ENCODE measurements at places on chromosomes 1 and 21.
A peak's percentile ranks its signal among the peaks of the same experiment; 100 is the strongest.

GRCh38 chr1:220702733-220703270 is 12.6 kb downstream of the C1orf115 start:
- no peak for DNase-seq

DNA sequence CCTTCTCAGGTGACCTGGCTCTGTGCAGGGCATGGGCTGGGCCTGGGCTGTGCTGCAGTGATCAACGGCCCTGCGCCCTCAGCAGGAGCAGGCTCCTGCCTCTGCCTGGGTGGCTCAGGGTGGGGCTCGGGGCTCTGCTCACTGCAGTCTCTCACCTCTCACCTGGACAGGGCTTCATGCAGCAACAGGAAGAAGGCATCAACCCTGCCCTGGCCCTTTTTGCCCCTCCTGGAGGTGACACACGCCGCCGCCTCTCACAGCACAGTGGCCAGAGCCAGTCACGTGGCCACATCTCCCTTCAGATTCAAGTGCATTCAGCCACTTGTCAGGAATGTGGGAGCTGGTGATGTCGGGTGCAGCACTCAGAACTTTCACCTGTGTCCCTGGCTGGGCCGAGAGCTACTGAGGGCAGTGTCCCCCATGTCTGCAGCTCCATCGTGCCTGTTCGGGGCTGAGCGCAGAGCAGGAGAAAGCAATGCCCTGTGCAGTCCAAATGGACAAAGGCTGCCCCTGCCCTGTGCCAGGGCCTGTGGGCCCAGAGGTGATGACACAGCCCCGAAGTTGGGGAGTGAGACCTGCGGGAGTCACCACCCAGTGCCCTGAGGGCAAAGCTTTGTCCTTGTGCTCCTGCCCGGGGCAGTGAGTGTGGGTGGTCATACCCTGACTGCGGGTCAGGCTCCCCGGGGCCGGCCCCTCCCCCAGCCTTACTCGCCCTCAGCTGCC is 314.0 kb downstream of the PTPRU start:
- DNase-seq = no peak

DNA sequence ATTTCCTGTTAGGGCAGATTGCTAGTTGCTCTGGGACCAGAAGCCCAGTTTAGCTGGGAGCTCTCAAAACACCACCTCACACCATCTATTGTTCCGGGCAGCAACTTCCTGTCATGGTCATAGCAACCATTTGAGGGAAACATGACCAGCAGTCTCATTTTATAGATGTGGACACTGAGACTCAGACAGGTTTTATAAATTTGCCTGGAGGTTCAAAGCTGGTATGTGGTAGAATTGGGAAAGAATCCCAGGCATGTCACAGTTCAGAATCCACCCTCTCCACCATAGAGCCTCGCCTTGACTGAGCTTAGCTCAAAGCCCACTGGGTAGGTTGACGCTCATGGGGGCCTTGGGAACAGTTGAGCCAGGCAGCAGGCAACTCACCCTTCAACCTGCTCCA is 14.0 kb upstream of the TRIM67 start:
- DNase-seq = no peak

- DNase-seq = no peak
These were observed 193.9 kb upstream of the SNX7 start for GRCh38 chr1:98467586-98467985.

GRCh38 chr1:170671629-170671963 is 7.7 kb downstream of the PRRX1 start:
- DNase-seq = no peak

DNA sequence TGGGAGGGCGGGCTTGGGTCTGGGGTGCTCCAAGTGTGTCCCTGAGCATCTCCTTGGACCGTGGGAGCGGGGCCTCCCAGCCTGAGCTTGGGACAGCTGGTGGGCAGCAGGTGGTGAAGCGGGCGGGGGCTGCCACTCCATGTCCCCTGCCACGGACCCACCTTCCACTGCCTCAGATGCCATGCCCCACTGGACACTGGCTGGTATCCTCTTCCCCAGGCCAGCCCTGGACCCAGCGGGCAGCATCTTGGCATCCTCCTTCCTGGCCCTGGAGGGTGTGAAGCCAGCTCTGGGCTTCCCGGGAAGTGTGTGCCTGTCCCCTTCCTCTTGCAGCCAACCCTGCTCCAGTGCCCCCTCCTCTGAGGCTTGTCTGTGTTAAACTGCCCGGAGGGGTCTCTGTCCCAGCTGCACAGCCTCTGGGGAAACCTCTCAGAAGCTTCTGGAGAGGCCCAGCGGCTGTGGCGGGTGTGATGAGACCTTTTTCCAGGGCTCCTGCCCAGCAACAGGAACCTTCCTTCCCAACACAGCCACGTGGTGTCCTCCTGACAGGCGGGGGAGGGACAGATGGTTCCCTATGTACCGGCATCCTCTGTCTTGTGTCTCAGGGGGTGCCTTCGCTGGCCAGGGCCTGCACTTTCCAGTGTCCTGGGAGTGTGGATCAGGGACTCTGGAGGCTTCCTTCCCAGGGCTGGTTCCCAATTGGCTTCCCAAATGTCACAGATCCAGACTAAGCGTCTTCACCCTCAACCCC is 81.6 kb upstream of the DISP3 start:
- DNase-seq = no peak

DNA sequence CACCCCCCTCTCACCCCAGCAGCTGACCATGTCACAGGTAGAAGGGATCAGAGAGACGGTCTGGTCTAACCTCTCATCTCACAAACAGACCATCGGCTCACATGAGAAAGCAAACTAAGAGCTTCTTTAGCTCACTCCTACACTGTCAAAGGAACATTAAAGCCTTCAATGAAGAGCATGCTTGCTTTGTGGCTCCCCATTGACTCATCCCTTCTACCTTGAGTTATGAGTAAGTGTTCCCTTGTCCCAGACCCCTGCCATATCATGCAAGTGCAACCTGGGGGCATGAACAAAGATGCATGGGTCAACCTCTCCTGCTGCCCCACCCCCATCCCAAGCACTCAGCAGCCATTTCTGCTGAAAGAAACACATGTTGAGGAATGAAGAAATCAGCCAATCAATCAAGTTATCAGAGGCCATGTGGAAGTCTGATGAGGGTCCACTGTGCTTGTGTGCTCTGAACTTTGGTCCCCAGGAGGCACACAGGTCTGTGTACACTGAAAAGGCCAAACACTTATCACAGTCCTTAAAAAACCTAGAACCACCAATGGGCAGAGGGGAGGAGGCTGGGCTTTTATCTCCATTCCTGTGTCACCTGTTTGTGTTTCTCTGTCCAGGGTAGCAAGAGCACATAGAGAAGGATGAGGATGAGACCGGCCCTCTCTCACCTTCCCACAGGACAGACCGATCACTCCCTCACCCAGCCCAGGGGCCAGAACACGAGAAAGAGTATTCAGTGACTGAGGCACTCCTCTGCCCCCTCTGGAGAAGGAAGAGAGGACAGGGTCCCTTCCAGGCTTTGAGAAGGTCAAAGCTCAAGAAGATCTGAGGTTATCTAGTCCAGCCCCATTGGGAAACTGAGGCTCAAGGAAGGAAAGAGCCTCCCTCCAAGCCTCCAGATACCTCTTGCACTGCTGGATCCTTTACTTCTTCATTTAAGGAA is 9.5 kb downstream of the ETNK2 start:
- no peak for DNase-seq

- no peak for DNase-seq
These were observed 19.2 kb downstream of the ITGB2 start for GRCh38 chr21:44901391-44902074.

DNA sequence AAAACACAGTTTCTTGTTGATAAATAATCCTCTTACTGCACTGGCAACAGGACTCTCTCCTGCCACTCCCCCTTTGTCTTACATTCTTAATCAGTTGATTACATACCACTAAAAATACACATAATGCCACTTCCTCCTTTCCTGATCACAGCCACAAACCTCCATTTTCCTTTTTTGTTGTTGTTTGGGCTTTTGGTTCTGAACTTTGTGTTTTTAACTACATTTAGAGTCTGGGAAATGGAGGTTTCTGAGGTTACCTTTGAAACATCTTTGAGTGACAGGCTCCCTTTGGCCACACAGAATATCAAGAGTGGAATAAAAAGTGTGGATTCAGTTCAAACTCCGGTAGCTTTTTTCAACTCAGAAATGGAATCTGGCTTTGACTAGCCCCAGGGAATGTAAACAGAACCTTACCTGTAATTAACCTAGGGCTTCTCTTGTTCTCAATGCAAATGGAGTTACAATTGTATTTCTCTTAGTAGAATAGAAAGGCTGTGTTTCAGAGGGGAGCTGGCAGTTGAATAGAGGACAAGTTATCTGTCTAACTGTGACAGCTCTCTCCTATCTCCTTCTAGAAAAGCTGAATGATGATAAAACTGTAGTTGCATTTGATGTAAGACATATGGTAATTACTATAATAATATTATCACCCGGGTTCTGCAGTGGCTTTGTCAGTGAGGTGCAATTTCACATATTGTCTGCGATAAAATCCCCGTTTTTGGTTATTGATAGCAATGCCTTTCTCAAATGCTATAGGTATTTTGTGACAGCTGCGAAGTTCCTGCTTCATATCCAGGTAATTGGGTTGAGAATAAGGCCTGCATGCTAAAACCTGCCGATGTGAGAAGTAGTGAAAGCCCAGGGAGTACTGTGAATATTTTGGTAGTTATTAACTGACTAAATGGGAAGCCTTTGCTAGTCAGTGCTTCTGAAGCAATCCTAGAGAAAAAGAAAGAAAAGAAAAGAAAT is 66.9 kb downstream of the ST6GALNAC5 start:
- no peak for DNase-seq

GRCh38 chr1:197973206-197973605 is 56.0 kb downstream of the LHX9 start:
- DNase-seq = no peak

- DNase-seq = no peak
These were observed 13.5 kb downstream of the TOR3A start for GRCh38 chr1:179095377-179095776.

GRCh38 chr1:107450899-107451664 is 310.2 kb downstream of the NTNG1 start:
- peak; percentile 72 for DNase-seq

DNA sequence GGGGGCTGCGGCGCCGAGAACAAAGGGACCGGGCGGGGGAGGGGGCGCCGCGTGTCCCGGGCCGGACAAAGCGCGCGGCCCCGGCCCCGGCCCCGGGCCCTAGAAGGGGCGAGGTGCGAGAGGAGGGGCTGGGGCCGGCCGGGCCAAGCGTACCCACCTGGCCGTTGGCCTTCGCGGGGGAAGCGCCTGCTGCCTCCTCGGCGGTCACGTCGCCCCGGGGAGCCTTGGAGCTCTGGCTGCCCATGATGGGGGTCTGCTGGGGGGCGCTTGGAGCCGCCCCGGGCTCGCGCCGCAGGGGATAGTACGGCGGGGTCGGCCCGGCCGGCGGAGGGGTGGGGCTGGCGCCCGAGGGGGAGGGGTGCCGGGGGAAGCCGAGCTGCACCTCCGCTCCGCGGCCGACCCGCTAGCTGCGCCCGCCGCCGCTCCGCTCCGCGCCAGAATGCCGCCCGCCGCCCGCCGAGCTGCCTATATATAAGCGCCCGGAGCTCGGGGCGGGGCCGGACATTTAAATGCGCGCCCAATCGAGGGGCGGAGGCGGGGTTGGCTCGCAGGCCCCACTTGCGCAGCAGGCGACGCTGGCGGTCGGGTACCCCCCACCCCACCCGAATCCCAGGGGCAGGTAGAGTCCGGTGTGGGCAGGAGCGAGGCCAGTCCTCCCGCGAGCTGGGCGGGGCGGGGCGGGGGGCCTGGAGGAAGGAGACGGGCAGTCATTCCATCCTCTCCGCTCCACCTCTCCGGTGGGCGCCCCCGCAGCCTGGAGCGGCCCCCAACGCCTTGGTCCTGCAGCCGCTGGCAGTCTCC is at the start of gene MARCKSL1:
TSS of gene MARCKSL1 (minus strand) at position 444 of the 801 bp plus-strand sequence. CDS start at position 244, 200 bp downstream.
- no peak for DNase-seq

DNA sequence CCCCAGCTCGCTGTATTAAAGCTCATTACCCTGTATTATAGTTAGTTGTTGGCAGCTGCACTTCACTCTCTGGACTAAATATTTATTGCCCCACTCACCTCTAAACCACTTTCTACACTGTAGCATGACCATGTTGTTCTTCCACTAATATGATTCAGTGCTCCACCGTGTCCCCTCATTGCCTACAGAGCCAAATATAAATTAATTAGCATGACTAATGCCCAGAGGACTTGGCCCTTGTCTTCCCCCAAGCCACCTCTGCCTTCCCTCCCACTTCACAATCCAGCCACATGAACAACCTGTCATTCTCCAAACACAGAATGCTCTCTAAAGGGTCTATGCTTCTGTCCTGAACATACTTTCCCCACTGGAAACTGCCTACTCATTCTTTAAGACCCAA is 276.5 kb downstream of the PLPP3 start:
- no peak for DNase-seq

GRCh38 chr1:110859062-110859461 is 13.9 kb upstream of the CD53 start:
- no peak for DNase-seq

GRCh38 chr1:223363856-223364684 is at the start of gene SUSD4:
Gene SUSD4, minus strand, starts transcription at chr1:223364176. Its CDS starts 751 bp downstream, at chr1:223363425.
- DNase-seq = no peak

GRCh38 chr1:62057641-62058290 is 136.9 kb upstream of the L1TD1 start:
- DNase-seq = no peak

All from GM12878 (cell line).